H7 (cell line): ENCODE measurements at places on chromosomes 5 and 9.

DNA sequence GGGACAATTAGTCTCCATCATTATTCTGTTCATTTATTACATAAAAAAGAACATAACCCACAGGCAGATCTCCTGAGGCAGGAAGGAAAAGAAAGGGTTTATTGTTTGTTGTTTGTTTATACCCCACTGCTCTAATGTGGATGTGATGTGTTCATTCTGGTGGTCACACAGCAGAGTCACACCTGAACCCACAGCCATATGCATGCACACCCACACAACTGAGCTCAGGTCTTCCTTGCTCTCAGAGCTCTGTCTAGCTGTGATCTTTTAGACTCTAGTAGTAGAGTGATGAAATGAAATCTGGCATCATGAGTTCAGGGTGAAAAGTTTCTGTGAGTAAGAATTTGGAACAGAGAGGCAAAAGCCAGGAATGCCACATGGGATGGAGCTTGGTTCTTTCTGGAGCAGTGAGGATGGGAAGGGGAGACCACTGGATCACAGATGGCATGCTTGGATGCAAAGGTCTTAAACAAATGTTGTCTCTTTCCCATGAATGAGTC lies 227.0 kb downstream of the PAPPA start:
- DNase-seq = no peak

- no peak for DNase-seq
Observed at GRCh38 chr9:124455820-124456219, 5.6 kb downstream of the ADGRD2 start.

DNA sequence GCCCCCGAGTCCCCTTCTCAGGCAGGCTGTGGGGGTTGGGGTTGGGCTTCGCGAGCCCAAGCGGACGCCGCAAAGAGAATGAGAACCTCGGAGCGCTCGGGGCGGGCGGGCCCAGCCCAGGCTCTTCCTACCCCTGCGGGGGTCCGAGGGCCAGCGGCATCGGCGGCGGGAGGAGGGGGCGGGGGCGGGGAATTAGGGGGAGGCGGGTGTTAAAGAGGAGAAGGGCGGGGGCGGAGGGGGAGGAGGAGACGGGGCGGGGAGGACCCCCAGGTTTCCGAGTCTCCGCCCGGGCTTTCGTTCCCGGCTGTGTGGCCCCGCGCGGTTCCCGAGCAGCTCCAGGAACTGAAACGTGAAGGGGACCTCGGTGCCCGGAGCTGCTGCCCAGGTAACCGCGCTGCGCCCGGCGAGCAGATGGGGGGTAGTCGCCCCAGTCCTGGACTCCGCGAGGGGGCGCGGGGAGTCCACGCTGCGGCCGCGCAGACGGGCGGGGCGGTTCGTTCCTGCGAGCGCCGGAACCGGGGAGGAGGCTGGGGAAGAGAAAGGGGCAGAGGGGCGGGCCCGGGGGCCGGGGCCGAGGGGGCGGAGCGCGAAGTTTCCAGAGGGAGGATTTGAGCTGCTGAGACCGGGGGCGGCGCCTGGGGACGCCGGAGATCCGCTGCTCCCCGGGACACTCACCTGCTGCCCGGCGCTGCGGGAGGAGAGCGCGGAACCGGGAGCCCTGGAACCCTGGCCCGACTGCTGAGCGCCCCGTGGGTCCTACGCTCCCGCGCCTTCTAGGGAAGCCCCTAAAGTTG lies 38.4 kb upstream of the PLEKHG4B start:
- peak; percentile 97 for DNase-seq

DNA sequence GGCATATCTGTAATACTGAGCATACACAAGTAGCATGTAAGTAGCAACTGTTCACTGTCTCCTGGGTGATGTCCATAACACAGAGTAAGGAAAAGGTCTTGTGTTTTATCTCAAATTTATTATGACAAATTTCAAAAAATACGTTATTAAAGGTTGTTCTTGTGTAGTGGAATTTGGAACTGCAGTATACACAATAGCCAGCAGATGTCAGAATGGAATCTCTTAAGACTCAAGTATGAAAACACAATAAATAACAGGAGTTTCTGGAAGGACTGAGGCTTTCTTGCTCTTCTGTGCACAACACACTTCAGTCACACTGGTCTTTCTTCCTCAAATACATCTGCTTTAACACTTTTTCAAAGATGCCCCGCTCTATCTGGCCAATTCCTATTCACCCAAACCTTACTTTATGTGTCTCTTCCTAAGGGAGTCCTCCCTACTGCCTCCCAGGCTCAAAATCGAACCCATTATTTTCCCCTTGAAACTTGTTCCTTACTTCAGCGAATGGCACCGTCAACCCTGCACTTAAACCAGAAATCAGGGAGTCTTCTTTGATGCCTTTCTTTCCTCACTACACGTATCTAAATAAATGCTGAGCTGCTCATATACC lies 6.5 kb upstream of the FBXO10 start:
- no peak for DNase-seq

DNA sequence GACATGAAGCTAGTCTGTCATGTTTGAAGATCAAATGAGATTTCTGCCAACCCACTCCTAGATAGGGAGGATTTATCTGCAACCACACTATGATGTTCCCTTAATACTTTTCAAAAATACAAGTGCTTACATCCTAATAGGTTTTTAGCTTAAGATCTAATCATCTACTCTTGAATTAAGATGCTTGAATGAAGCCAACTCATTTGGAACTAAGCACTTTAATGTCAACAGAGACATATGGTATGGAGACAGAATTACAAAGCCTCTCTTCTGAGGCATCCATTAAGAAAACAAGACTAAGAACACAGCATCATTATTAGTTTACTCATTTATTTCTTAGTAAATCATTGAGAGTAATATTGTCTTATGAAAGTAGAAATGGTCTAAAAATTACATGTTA lies 139.3 kb upstream of the NFIB start:
- no peak for DNase-seq

DNA sequence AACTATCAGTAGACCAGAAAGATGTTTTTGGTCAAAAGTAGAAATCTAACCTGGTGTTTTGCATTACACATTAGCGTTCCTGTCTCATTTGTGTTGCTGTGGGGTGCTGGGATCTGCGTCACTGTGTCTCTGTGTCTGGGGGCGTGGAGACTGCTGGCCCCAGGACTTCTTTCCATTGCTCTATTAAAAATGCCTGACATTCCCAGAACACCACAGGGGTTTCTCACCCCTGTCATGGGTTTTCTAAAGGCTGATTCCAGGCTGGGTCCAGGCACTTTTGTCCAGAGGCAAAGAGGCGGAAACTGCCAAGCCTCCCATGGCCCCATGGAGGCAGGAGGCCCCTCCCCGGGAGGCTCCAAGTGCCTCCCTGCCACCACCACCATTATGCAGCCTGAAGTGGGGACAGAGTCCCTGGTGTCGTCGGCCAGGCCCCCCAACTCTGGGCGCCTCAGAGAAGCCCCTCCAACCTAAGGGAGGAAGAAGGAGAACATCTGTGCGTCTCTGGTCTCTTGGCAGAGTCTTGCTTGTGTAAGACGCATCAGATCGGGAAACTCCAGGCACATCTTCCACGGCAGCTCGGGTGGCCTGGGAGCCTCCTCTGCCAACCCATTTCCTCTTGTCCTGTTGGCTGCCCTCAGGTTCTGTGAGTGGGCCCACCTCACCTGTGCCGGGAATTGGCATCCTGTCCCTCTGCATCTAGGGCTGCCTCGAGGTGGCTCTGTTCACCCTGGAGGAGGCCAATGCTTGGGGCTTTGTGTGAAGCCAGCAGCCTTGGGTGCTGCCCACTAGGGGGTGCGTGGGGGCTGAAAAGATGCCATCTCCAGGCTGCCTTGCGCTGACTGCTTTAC lies 13.8 kb upstream of the PLEKHG4B start:
- DNase-seq = peak; percentile 66

DNA sequence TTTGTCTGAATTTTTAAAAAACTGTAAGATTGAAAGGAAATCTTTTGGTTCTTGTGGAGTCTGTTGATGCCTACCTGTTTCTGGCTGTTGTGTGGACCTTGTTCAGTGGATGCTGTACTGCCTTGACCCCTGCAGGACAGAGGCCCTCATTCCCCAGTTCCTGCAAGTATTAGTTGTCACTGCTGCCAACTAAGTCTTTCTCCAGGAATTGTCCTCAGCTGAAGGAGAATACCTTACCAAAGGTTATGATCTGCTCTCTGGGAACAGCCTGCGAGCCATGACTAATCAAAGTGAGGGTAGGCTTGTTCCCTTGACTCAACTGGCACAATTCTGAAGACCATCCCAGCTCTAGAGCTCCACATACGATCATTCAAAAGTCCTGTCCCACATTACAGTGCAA lies 145.3 kb upstream of the FST start:
- no peak for DNase-seq

DNA sequence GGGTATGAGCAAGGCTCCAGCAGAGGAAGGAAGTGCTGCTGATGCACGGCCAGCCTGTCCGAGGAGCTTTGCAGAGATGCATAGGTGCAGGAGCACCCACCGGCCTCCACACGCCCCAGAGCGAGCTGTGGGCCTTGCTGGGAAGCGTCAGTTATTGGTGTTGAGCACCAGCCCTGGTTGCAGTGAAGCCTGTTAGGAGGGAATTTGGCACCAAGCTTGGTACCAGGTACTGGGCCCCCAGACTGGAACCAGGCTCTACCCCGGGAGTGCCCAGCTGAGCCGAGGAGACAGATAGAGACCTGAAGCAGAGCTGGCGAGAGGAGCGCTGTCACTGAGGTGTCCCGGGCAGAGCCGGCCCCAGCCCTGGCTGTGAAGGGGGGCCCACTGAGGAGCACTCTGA lies 5.2 kb downstream of the TCF7 start:
- no peak for DNase-seq

DNA sequence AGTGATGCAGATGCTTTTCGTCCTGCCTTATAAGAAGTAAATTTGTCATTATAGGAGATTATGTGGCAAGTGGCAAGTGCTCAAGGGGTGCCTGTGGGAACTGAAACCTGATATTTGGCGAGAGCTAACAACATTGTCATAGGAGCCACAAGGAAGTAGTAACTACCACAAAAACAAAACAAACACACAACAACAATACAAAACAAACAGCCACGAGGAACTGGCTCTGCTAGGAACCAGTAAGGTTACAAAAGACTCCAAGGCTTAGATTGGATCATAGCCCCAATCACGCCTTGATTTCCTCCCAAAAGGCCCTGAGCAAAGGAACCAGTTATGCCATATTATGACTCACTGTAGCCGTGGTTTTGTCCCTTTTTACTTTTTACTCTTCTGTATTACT lies 1045.2 kb downstream of the CDH12 start:
- no peak for DNase-seq

DNA sequence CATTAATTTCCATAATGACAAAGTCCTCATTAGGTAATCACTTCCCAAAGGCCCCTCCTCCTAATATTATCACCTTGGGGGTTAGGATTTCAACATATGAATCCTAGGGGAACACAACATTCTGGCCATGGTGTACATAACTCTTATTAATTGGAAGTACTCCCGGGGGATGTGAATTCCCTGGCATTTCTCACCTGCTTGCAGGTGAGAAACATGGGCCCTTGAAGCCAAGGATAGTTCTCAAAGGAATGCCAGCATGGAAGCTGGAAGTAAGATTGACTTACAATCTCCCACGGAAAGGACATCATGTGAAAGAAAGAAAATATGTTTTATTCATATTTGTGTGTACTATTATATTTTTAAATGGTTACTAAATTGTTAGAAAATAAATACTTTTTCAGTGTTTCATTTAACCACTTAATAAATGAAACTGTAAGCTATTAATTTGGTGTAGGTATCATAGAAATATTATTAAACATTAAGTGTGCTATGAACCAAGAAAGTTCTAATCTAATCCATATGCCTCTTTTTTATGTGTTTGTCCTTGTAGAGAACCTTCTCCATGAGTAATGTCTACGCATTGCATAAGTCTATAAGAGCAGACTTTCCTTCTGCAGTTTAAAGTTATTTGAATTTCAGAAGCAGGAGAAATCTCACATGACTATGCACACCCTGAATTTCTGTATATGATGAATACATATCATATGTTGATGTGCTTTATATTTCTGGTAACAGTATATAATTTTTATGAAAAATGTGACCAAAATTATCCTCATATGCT lies 59.4 kb downstream of the ANXA1 start:
- DNase-seq = no peak

DNA sequence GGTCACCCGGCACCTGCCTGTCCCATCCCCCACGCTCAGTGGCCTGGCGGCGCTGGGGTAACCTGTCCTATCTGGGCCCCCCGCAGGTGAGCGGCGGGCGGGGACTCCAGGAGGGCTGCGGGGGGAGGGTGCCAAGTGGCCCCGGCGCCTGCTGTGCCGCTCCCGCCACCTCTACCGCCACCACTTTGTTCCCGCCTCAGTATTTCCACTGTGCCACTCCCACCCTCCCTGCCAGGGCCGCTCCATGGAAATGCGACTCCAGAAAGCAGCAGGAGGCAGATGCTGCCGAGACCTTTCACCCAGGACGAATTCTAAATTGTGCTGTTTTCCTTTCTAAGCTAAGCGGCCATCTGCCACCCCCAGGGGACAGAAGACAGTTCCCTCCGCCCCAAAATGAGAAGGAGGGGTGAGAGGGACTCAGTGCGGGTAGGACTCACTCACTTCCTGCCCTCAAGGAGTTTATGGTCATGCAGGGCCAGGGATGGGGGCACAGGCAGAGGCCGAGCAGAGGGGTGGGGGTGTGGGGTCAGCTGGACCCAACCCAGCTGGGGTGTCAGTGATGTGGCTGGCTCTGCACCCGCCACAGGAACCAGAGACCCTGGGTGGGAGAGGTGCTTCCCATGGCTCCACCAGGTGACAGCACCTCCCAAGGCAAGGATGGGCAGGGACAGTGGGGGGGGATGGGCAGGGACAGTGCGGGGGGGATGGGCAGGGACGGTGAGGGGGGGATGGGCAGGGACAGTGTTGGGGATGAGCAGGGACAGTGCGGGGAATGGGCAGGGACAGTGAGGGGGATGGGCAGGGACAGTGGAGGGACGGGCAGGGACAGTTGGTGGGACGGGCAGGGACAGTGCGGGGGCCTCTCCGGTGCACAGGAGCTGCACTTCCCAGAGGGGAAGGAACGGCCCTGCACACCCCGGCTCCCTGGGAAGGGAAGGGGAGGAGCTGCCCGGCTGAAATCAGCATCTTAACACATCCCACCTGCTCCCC lies 17.8 kb downstream of the NOTCH1 start:
- DNase-seq = peak; percentile 95

DNA sequence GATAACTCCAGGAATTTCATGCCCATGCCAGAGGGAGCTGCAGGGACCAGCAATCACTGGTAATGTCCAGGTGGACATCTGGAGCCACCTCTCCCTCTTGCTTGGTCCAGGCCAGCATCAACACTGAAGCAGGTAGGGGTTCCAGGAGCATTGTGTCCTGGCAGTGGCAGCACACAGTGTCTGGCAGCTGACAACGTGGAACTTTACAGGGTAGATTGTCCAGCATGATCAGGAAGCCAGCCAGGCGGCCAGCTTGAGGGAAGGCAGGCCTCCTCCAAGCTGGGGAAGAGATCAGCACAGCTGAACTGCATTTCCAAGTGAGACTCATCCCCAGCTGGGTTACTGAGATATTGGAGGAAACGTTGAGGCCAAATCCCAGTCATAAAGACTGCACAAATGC lies 82.6 kb upstream of the RASGRF2 start:
- no peak for DNase-seq
